ENCODE measurements at places on chromosomes 16 and 17.

DNA sequence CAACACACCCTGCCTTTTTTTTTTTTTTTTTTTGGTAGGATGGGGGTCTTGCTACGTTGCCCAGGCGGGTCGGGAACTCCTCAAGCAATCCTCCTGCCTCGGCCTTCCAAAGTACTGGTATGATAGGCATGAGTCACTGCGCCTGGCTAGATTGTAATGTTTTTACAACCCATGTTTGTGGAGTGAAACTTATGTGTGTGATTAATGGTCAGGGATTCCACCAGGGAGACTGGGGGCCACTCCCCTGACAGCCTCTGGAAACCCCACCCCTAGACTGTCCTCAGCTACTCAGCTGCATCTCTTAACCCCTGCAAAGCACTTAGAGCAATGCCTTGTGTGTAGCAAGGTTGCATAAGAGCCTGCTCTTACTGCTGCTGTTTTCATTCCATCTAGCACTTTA, 220.5 kb downstream of the PARN start:
- H3K4me1 ChIP-seq = peaks cover 14% of the 10 kb centered on the region
- no peak for DNase-seq
- peak overlapping the region; percentile 57 for H3K27ac ChIP-seq
- H3K36me3 ChIP-seq = no peaks in the 10 kb centered on the region
- no peak overlapping the region for H3K4me3 ChIP-seq

GRCh38 chr16:83958137-83958845, 5.3 kb downstream of the OSGIN1 start:
- H3K4me3 ChIP-seq = no peak overlapping the region
- no peaks in the 10 kb centered on the region for H3K36me3 ChIP-seq
- H3K4me1 ChIP-seq = peaks cover 16% of the 10 kb centered on the region
- DNase-seq = no peak

DNA sequence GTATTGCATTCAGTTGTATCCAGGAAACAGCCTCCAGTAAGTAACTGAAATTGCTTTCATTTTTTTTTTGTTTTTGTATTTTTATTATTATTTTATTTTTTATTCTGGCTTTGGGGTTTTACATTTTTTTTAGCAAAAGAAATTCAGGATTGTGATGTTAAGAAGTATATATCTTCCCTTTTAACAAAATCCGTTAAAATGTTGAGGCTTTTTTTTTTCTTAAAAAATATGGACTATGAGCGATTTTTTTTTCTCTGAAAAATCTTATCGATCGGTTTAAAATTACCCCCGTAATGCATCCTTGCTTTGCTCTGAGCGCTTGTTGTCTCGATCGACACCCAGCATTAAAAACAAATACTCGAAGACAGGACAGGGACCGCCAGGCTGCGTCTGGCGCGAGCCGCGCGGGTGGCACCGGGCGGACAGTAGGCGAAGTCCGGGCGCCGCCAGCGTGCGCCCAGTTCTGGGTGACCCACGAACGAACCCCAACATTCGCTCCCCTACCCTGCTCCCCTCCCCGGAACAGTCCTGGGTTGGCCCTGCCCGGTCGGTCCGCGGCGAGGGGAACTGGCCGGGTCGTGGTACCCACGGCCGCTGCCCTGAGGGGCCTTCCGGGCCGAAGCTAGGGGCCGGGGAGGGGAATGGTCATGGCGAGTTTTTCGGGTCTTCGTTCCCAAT, 482 bp downstream of the BAHCC1 start:
- DNase-seq = no peak
- H3K36me3 ChIP-seq = no peaks in the 10 kb centered on the region
- H3K27me3 ChIP-seq = no peaks in the 10 kb centered on the region
- H3K4me3 ChIP-seq = peak overlapping the region; percentile 86
- H3K27ac ChIP-seq = peak overlapping the region; percentile 88

DNA sequence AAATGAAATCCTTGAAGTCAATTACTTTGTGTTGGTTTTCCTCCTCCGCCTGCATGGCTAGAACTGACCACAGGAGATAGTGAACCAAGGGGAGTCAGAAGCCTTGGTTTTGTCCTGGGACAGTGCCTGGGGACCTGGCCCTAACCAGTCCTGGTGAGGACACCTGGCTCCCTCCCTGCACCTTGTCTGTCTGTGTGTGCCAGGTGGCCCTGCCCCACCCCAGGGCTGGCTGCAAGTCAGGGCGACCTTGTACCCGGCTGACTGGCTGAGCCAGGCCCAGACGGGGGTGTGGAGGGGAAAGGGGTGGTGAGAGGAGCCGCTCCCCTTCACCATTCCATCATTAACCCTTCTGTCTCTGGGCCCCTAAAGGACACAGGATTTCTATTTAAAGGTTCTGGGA, 3.4 kb downstream of the RAPGEFL1 start:
- no peaks in the 10 kb centered on the region for H3K36me3 ChIP-seq
- no peak for DNase-seq
- H3K27ac ChIP-seq = peak overlapping the region; percentile 90
- H3K27me3 ChIP-seq = no peaks in the 10 kb centered on the region
- peaks cover 22% of the 10 kb centered on the region for H3K4me1 ChIP-seq
- H3K4me3 ChIP-seq = no peak overlapping the region

DNA sequence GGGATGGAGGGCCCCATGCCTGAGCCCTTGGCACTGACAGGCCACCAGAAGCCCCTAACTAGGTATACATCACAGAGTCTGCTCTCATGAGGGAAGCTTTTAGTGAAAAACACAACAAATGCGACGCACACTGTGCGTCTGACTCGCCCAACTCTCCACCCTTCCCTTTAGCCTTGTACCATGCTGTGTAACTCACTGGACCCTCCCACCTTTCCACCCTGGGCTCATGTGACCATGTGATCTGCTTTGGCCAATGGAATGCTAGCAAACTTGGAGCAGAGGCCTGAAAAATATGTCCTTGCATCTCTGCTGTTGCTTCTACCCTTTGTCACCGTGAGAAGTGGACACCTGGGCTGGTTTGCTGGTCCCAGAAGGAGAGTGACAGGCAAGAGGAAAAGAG, 21.6 kb downstream of the TK2 start:
- H3K27me3 ChIP-seq = no peaks in the 10 kb centered on the region
- H3K27ac ChIP-seq = no peak overlapping the region
- H3K36me3 ChIP-seq = peaks cover 47% of the 10 kb centered on the region
- peaks cover 2% of the 10 kb centered on the region for H3K4me1 ChIP-seq
- no peak overlapping the region for H3K4me3 ChIP-seq

GRCh38 chr17:19686400-19687090, 29.8 kb downstream of the SLC47A2 start:
- H3K27ac ChIP-seq = no peak overlapping the region
- H3K27me3 ChIP-seq = no peaks in the 10 kb centered on the region
- H3K4me1 ChIP-seq = peaks cover 2% of the 10 kb centered on the region

- DNase-seq = peak; percentile 46
- no peak overlapping the region for H3K27ac ChIP-seq
- no peak overlapping the region for H3K4me3 ChIP-seq
Measured at GRCh38 chr16:55645986-55646385, 9.8 kb upstream of the SLC6A2 start.

DNA sequence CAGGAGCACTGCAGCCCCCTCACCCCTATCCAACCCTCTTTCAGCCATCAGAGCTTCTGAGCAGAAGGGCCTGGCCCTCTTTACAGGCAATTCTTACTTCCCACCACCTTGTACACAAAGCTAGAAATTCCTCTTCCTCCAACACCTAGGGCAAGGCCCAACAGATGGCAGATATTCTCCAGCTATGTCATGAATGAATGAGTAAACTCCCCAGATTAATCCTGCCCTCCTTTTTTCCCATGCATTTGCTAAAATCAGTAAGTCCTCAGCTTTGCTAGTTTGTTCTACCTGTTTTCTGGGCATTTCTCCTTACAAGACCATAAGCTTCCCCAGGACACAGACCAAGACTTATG, 20.4 kb upstream of the MRPS23 start:
- H3K27ac ChIP-seq = no peak overlapping the region
- DNase-seq = no peak
- H3K27me3 ChIP-seq = no peaks in the 10 kb centered on the region
- peaks cover 31% of the 10 kb centered on the region for H3K36me3 ChIP-seq
- H3K4me3 ChIP-seq = no peak overlapping the region

DNA sequence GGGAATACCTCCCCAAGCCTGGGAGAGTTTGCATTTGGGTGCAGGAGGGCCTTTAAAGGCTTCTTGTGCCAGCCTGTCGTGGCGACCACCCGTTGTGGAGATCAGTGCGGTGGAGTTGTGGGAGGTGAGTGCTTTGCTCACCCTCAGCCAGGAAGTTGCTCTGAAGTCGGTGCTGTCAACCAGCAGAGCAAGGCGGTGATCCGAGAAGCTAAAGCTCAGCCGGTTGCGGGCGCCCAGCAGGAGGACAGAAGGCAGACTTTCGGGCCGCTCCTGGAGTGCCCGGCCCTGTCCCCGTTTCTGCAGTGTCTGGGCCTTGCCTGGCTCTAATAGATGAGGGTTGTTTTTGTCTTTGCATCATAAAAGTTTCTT, 1.4 kb downstream of the UBE2I start:
- peaks cover 29% of the 10 kb centered on the region for H3K4me1 ChIP-seq
- DNase-seq = no peak
- H3K27me3 ChIP-seq = no peaks in the 10 kb centered on the region
- peak overlapping the region; percentile 85 for H3K4me3 ChIP-seq

GRCh38 chr16:10971560-10971961, 27.2 kb downstream of the CLEC16A start:
- H3K36me3 ChIP-seq = peaks cover 21% of the 10 kb centered on the region
- DNase-seq = no peak

DNA sequence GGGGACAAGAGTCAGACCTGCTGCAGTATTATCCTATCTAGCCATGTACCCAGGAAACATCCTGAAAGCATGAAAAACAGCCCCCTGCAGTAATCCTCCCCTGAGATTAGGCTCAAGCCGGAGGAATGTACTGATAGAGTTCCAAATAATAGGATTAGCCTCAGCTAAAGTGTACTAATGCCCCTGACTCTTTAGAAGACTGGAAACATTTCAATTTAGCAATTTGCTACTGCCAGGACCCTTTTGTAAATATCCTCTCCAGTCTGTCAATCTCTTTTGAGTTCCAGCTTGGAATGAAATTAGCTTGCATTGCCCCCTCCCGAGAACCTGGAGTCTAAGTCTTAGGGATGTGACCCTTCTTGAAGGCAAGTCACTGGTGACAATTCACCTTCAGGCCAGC, 110.8 kb upstream of the DNAH9 start:
- no peak overlapping the region for H3K27ac ChIP-seq
- H3K4me3 ChIP-seq = no peak overlapping the region
- no peaks in the 10 kb centered on the region for H3K27me3 ChIP-seq
- H3K4me1 ChIP-seq = no peaks in the 10 kb centered on the region
- DNase-seq = peak; percentile 11

DNA sequence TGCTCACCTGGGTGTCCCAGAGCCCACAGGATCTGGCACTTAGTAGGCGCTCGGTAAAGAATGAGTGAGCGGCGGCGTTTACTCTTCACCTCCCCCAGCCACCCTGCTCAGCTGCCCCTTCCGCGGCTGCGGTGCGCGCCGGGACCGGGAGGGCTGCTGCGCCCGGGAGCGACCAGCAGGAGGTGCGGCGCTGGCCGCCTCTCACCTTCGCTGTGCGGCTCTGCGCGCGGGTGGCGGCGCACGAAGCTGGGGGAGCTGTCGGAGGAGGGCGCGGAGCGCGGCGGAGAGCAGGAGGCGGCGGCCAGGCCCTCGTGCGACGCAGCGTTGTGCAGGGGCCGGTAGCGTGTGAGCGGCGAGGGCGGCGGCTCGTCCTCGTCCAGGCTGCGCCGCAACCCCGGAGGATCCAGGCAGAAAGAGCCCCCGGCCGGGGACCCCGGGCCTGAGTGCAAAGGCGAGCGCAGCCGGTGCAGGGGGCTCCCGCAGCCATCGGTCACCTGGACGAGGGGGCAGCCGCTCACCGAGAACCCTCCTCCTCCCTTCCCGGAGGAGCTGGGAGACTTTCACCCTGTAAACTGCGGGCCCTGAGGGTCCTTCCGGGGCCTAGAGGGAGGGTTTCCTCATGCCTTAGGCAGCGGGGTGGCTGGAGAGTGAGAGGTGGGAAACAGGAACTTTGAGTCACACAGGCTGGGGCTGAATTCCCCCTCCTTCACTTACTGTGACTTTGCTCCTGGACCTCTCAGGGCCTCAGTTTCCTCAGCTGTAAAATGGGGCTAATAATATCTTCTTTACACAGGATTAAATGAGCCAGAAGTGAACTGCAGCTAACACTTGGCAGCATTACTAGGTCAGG, 12.5 kb downstream of the SAMD14 start:
- DNase-seq = no peak
- no peak overlapping the region for H3K4me3 ChIP-seq
- H3K36me3 ChIP-seq = peaks cover 7% of the 10 kb centered on the region
- H3K4me1 ChIP-seq = peaks cover 5% of the 10 kb centered on the region
- no peaks in the 10 kb centered on the region for H3K27me3 ChIP-seq

DNA sequence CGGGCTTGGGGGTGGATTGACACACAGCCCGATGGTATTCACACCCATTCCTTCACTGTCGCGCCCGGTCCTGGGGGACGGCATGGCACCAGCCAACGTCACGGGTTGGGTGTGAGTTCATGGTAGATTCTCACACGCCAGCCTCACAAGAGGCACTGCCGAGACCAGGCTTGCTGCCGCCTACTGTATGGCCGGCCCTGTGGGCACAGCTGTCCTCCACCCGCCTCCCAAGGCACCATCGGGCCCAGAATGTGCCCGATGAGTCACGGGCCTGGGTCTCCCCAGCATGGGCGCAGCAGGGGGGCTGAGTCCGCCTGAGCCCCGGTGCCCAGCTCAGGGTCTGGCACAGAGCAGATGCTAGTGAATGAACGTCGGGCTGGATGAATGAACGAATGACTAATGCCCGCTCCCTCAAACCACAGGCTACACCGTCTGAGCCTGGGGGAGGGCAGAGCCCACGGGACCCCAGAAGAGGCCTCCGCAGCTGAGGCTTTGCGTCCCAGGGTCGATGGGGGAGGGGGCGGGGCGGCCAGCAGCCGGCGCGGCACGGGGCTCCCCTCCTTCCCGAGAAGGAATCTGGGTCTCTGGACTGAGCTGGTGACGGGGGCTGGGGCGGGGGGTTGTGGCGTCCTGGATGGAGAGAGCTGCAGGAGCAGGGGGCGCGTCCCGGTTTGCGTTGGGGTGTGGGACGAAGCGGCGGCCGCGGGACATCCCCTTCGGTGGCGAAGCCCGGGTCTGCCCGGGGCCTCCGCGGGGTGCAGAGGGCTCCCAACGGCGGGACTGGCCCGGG, 829 bp downstream of the PITPNM3 start:
- H3K4me3 ChIP-seq = peak overlapping the region; percentile 77
- H3K4me1 ChIP-seq = peaks cover 15% of the 10 kb centered on the region
- no peak for DNase-seq

- H3K27me3 ChIP-seq = peaks cover 55% of the 10 kb centered on the region
- no peaks in the 10 kb centered on the region for H3K36me3 ChIP-seq
- H3K4me3 ChIP-seq = no peak overlapping the region
- peaks cover 4% of the 10 kb centered on the region for H3K4me1 ChIP-seq
- no peak for DNase-seq
Measured at GRCh38 chr17:29004081-29004692, 1.6 kb downstream of the SEZ6 start.

Data from osteocyte (in vitro differentiated cells).